COLO829 (cell line): ENCODE measurements at places on chromosomes 4 and X.
A peak's percentile ranks its signal among the peaks of the same experiment; 100 is the strongest.

GRCh38 chr4:108450236-108450898 lies 170.0 kb upstream of the RPL34 start:
- no peak for DNase-seq

- no peak for DNase-seq
Observed at GRCh38 chr4:74410272-74410671, 34.7 kb upstream of the AREG start.

DNA sequence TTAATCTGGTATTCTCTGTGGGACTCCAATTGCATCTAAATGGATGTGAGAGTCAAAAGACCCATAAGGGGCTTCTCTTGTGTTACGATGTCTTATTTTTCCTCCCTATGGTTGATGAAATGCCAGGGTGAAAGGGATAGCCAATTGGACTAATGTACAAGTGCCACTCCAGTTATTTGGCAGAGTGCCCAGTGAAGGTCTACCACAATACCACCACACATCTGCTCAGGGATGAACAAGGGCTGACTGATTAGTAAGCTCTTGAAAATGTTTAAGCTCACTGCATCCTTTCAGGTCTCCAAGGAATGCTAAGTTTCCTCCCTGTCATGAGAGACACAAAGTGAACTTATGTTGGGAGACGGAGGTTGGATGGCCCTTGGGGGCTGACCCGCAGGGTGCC lies 57.8 kb downstream of the HEPH start:
- DNase-seq: no peak

GRCh38 chrX:118455013-118455412 lies 40.6 kb upstream of the DOCK11 start:
- DNase-seq: no peak

DNA sequence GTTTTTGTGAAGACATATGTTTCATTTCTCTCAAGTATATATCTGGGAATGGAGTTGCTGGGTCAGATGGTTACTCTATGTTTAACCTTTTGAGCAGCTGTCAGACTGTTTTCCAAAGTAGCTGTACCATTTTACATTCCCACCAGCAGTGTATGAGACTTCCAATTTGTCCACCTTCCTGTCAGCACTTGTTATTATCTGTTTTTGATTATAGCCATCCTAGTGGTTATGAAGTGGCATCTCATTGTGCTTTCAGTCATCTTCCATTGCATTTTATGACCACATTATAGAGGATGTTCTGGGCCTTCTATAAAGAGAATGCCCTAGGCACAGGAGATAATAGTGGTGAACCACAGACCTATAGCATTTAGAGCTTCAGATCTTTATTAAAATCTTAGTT lies 39.2 kb downstream of the CLCN4 start:
- no peak for DNase-seq

DNA sequence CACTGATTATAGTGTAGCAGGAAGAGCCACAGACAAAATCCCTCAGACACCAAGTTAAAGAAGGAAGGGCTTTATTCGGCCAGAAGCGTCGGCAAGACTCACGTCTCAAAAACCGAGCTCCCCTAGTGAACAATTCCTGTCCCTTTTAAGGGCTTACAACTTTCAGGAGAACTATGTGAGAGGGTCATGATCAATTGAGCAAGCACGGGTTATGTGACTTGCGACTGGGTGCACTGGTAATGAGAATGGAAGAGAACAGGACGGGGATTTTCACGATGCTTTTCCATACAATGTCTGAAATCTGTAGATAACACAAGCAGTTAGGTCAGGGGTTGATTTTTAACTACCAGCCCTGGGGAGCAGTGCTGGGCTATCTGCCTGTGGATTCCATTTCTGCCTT lies 116.7 kb downstream of the MFAP3L start:
- no peak for DNase-seq

GRCh38 chr4:115674485-115674884 lies 561.1 kb upstream of the NDST4 start:
- DNase-seq: no peak

GRCh38 chr4:70838204-70838603 lies 1.5 kb downstream of the GRSF1 start:
- no peak for DNase-seq

- DNase-seq: peak; percentile 16
Observed at GRCh38 chrX:27336466-27337091, 126.6 kb downstream of the PPP4R3C start.

DNA sequence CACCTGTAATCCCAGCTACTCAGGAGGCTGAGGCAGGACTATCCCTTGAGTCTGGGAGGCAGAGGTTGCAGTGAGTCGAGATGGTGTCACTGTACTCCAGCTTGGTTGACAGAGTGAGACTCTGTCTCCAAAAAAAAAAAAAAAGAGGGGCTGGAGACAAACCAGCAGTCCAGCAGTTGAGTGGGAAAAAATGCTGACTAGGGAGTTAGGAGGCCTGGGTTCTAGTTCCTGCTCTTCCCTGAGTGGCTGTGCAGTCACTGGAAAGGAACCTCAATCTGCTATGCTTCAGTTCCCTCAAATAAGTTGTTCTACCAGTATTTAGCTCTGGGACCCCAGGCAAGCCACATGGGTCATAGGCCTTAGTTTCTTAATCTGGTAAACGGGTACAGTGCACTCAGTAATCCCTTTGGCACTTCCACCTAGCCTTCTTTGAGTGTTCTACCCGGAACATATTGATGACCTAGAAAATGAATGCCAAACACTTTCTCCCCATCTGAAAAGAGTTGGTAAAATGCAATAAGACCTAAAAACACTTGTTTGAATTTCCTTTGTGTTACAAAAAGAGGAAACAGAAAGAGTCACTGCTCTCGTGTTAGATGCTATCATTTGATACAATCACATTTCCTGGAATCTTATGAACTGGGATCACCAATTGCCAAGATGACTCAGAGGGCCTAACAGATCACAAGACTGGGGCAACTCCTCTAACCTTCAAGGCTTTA lies 99.3 kb upstream of the EGFL6 start:
- DNase-seq: peak; percentile 54

- DNase-seq: no peak
Observed at GRCh38 chr4:94575652-94576051, 123.9 kb downstream of the PDLIM5 start.

DNA sequence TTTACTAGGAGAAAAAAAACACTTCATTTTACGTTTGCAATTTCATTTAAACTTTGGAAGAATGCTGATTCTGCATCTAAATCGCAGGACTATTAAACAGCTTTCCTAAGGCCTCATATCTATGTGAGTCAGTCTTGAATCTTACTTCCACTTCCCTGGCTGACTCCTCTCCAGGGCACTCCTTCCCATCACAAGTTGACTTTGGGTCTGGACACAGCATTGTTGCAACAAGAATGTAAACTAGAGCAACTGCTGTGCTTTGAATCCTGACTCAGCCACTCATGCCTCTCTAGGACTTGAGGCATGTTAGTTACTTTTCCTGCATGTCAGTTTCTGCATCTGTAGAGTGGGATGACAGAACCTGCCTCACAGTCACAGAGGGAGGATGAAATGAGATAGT lies 413.8 kb downstream of the FAT4 start:
- no peak for DNase-seq
